ENCODE measurements at places on chromosomes 3 and 15.

DNA sequence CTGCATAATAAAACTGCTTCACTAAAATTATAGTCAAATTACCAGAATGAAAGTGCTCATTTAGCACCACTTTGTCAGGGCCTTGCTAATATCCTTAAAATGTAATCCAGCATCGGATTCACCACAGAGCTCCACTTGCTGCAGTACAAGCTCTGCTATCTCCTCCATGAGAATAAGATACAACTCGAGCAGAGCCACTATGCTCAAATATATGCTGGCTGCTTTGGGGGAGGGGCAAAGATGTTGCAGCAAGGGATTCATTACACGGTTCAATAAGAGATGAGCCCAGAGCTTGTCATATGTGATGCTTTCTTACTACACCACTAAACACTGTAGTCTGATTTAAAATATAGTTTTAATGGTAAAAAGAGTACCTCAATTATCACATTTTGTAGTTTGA is 72.2 kb downstream of the DLG1 start:
- no peak for DNase-seq

DNA sequence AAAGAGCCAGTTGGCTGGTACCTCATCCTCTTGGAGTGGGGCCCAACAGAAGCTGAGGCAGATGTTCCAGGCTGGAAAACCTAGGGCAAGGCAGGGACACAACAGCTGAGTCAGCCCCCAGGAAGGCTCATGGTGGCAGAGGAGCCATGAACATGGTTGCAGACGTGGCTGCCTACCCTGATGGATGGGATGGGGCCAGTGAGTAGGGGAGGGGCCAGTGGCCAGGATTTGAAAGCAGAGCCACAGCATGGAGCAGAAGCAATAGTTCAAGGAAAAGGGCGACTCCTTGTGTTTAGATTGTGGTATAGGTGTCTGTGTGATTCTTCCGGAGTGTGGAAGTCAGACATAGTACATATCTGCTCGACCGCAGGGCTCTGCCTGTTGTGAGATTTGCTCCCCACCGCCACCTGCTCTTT is 24.2 kb downstream of the PXYLP1 start:
- DNase-seq: peak; percentile 36

- DNase-seq: no peak
These were observed 81.1 kb upstream of the ZNF280D start for GRCh38 chr15:56814429-56814828.

GRCh38 chr3:172658344-172659245 is 52.3 kb downstream of the NCEH1 start:
- no peak for DNase-seq

DNA sequence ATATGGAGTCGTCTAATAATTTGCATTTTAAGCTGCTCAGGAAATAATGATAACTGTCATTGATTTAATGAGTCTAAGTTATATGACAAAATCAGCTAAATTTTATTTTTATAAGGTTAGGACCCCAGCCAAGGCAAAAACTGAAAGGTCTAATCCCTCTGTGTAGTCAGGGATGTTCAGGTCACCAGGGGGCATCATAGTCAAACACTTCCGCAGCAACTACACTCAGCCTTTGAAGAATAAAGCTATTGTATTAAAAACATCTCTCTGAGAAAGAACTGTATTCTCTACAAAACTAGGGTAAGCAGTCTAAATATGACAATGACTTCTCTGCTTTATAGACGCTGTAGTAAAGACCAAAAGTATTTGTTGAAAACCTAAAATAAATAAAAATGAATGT is 15.0 kb downstream of the INTS14 start:
- no peak for DNase-seq

- no peak for DNase-seq
These were observed 559.6 kb downstream of the MCTP2 start for GRCh38 chr15:94791008-94791407.

Data from activated T-cell treated with anti-CD3 and anti-CD28 coated beads, Interleukin-2, amount 50 U/mL, for 72 hours (primary cell).